ENCODE measurements at places on chromosomes 12 and 14.

GRCh38 chr12:15044471-15044870, 71.6 kb downstream of the PDE6H start:
- peak; percentile 67 for DNase-seq

DNA sequence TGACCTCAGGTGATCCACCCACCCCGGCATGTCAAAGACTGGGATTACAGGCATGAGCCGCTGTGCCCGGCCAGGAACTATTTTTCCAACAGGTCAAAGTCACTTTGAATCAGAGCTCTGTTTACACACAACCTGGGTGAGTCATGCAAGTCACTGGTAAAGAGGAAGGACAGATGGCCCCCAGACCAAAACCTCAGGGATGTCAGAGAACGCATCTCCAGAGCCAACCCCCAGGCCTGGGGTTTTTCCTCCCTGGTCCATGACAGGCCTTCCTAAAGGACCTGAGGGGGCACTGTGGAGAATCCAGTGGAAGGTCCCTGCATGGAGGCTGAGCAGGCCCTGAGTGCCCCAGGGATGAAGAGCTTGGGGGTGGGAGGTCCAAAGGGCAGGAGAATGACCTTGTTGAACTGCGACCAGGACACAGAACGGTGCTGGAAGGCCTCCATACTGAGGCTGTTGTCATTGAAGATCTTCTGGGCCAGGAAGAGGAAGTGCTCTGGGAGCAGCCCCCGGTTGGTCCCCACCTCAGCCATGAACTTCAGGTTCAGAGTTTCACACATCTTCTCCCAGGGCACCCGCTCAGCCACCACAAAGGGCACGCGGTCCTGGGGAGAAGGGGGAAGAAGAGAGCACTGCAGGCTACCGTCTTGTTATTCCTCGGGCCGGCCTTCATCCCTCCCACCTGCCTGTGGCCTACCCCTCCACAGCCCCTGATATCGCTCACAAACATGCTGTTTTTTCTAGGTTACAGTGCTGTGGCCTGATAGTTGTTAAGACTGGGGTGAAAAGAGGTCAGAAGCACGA, 9.1 kb downstream of the STAT6 start:
- DNase-seq, result no peak

DNA sequence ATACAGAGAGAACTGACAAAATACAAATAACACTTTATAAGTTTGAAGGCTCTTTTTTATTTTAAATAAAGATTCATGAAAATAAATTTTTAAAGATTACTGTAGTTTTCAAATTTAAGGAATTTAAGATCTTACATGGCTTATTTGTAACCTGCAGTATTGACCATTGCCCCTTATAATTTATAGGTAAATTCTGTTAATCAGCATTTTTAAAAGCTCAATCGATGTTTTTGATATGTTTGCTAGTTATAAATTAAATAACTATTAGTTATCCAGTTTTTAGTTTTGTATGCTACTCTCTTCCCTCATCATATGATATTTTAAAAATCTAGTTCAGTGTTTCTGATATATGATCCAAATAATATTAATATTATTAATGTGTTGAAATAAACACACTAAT, 109.9 kb downstream of the MON2 start:
- DNase-seq, result no peak

DNA sequence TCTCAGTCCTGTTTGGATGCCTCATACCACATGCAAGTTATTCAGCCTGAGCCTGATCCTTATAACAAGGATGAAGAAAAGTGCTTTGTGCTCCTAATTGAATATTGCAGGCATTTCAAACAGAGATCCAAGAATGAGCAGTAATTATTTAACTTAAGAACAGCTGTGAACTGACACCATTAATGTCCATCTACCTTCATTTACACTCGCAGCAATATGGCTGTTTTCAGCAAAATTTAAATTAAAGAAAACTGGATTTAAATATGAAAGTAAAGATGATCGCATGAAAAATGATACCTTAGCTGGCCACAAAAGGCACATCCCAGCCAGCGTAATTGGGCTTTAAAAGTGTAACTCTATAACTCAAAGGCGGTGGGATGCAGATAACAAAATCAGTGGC, 466.3 kb downstream of the GALC start:
- DNase-seq, result no peak

DNA sequence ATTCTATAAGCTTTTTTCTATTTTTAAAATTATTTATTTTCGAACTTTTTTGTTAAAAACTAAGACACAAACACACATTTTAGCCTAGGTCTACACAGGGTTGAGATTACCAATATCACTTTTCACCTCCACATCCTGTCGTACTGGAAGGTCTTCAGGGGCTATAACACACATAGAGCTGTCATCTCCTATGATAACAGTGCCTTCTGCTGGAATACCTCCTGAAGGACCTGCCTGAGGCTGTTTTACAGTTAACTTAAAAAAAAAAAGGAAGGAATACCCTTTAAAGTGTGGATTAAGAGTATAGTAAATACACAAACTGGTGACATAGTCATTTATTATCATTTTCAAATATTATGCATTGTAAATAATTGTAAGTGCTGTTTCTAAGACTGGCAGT, 43.0 kb downstream of the RASSF8 start:
- no peak for DNase-seq

DNA sequence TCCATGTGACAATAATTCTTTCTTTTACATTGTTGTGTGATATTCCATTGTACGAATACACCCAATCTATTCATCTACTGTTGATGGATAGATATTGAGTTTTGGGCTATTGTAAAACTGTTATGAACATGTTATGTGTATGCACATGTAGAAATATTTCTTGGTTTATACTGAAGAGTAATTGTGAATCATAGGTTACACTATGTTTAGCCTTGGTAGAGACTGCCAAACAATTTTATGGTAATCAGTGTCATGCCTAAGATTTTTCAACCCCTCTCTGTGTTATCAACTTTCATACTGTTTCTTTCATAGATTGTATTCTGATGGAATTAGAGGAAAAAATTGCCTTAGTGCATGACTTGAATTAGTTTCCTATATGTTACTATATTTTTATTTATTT, 39.5 kb downstream of the FRMD6 start:
- peak; percentile 47 for DNase-seq

DNA sequence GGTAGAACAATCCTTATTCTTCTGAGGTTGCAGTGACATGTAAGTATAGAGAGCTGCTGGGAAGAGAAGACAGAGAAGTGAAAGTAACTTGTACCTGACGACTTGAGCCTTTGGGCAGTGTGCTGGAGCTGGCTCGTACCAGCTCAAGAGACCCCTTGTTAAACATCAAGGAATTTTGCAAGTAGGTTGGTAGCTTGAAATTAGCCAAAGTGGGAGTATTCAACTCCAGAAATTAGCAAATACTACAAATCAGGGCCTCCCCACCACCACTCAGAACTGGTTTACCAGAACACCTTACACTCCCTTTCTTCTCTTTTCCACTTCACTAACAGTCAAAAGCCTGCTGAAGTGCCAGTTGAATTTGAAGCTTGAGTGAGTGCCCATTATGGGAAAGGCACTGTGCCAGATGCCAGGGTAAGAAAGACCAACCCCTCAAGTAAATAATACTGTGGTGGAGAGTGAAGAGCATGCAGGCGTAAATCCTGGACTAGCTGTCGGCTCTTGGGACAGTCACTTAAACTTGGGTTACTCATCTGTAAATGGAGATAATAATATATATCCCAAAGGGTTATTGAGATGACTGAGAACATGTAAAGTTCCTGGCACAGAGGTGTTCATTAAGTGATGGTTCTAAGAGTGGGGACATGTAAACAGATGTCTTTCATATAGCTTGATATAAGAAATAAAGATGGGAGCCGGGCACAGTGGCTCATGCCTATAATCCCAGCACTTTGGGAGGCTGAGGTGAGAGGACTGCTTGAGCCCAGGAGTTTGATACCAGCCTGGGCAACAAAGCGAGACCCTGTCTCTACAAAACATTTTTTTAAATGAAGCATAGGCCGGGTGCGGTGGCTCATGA, 27.0 kb upstream of the EID3 start:
- no peak for DNase-seq

- DNase-seq, result peak; percentile 41
Observed at GRCh38 chr14:32010604-32011125, 66.4 kb upstream of the ARHGAP5 start.

DNA sequence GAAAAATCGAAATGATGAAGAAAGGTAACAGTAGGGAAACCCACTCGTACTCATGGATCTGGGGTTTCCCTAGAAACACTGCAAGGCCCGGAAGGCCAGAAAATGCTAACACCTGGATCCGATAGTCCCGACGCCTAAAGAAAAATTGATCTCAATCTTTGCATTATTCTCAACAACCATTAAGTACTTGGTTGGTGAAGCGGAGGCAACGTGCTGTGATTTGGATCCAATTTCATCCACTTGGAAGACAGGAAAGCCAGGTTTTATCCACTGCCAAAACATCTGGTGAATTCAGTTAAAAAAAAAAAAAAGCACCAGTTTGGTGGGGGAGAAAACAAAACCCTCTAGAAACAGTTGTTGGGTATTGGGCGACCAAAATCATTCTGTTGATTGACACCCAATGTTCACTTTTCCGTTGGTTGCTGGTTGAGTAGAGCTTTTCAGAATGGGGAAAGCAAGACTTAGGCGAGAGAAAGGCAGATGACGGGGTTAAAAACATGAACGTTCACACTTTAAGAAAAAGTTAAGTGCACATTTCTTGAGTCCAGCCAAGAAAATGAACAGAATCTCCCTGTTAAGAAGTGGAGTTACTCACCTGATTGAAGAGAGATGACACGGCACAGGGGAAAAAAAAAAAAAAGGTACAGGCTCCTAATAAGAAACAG, 41.9 kb upstream of the MED13L start:
- DNase-seq, result peak; percentile 73

DNA sequence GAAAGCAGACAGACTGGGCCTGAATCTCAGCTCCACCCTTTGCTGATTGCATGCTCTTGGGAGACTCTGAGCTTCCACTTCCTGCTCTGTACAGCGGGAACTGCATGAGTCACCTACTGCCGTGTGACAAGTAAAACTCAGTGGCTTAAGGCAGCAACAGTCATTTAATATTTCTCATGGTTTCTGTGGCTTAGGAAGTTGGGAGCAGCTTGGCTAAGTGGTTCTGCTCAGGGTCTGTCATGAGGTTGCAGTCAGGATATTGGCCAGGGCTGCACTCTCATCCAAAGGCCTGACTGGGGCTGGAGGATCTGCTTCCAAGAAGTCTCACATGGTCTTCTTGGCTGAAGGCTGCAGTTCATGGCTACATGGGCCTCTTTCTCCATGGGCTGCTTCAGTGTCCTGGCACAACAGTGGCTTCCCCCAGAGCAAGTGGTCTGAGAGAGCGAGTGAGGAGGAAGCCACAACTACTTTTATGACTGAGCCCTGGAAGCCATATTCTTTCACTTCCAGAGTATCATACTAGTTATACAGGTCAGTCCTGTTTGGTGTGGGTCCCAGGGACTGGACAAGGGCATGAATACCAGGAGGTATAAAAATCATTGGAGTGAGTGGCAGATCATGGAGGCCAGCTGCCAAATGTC, 49.7 kb downstream of the FAM222A start:
- DNase-seq, result peak; percentile 18

DNA sequence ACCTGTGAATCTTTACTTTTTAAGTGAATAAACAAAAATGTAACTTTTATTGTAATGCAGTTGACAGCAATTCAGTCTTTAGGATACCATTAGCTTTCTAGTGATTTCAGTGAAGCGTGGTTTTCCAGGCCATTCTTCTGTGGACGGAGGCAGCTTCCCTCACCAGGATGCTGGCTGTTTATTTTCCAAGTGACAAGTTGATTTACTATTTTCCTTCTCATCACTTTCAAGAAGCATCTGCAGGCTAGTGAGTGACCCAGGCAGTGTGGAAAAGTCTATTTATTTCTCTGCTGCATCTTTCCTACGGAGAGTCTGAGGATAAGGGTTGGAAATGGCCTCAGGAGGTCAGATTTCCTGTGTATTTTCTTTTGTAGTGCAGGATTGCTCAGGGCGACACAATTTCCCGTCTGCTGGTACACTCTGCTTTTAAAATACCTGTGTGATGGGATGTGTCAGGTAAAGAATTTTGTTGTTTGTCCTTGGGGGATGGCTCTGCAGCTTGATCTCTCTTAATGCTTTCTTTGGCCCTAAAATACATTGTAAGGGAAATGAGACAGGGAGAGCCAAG, 467.8 kb downstream of the NRXN3 start:
- DNase-seq, result no peak

DNA sequence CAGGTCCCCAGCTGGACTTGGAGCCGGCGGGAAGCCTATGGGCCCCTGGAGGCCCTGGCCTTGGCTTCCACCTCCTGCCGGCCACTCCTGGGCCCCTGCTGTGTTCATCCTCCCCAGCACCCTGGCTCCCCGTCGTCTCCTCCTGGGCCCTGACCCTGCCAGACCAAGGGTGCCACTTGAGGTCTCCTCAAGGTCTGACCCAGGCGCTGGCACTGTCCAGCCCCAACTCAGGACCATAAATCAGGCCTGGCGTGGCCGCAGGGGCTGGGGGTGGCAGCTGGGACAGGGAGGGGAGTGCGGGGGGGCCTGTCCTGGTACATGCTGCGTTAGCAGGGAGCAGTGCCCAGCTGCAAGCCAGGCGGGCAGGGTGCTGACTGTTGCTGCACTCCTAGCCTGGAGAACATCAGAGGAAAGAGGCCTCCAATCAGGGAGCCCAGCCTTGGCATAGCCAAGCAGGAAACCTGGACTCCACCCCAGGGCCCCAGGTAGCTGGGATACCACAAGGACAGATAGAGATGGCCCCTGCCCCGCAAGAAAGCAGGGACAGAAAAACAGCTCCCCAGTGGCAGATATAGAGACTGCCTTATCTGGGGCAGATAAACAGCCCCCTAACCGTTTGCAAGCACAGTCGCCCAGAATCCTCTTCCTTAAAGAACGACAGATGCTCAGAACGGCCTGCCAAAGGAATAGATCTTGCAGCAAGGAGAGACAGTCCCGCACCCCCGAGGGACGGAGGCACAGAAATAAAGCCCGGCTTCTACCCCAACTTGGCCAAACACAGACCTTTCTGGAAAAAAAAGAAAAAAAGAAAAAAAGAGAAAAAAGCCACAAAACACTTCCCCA, 6.5 kb upstream of the ATG101 start:
- no peak for DNase-seq

DNA sequence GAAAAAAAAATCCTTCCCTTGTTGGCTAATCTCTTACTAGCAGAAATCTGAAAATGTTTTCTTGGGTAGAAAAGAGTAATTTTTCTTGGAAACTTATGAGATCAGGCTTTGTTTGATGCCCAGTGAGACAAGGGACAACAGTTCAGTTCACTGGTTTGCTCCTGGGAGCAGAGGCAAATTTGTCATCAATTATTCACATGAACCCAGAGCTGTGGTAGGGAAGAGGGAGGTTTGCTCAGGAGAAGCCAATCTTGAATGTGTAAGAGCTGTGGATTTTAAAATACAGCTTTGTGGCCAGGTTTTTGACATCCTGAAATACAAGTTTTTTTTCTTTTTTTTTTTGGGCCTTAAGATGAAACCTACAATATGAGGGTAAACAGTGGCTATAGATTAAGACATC, 426.6 kb downstream of the ATP23 start:
- peak; percentile 29 for DNase-seq

All from fibroblast of upper back skin (primary cell).